Ovary (tissue), 10 donors: ENCODE measurements at places on chromosomes 11 and 22.

DNA sequence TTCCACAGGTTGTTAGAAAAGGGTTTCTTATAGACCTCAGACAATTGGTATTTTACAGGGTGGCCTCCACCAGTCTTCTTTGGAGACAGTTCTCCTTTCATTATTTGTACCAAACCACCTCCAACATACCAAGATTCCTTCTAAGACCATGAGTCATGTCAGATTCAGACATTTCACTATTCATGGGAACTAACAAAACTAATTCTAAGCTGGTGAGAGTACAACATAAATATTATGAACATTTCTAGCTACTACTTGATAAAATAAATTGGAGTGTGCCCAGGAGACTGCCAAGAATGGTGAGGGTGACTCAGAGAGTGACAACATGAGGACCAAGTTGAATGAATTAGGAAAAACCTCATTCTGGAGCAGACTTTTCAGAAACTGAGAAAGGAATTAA is 494.6 kb upstream of the LRRC4C start:
- no peak for DNase-seq

DNA sequence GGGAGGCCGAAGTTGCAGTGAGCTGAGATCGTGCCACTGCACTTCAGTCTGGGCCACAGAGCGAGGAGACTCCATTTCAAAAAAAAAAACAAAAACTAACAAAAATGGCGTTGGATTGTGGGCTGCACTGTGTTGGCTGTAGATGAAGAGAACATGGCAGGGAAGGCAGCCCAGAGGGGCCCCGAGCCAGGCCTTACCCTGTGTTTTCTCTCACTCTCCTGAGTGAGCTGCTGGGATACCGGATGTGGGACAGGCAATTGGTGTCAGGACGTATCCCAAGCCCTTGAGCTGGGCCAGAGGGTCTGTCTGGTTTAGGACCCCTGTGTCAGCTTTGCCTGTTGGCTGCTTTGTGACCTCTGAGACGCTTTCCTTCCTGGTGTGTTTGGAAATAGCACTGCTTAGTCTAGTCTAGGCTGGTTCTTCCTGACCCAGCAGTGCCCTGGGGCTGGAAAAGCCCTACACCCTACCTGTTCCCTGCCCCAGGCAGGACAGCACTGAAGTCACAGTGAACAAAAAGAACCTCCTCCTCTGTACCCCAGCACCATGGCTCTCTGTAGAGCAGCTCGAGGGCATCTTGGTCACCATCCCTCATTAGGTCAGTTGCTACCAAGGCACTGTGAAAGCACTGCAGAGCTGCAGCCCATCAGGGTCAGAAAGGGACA is 17.8 kb downstream of the CHADL start:
- no peak for DNase-seq

GRCh38 chr22:37105154-37105553 is 4.4 kb downstream of the TMPRSS6 start:
- no peak for DNase-seq

- no peak for DNase-seq
Measured at GRCh38 chr11:24324211-24324610, 172.6 kb upstream of the LUZP2 start.

- DNase-seq: no peak
Measured at GRCh38 chr11:60756307-60757032, at the start of gene MS4A15. MS4A15 (plus strand) TSS chr11:60756867; CDS start chr11:60763734, 6,867 bp downstream.

DNA sequence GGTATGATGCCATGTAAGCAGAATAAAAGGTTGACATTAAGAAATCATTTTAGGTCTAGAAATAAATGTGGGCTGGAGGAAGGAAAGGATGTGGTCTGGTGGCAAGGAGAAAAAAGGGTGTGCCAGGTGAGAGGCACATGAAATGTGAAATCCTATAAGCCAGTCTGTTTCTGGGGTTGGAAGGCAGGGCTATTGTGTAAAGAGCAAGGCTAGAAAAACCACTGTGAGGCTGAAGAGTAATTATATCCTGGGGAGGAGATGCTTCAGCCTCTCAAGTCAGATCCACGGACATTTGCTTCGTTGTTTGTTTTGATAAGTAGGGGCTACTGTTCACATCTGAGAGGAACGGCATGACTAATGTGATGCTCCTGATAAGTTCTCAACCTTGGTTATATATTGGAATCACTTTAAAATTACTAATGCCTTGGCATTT is 77.5 kb upstream of the CTSC start:
- no peak for DNase-seq

GRCh38 chr11:130645164-130645842 is 196.9 kb downstream of the ADAMTS15 start:
- DNase-seq: no peak

- no peak for DNase-seq
Measured at GRCh38 chr11:2449548-2450320, 4.9 kb downstream of the KCNQ1 start.

- DNase-seq: no peak
Measured at GRCh38 chr11:120339394-120339890, 3.2 kb downstream of the ARHGEF12 start.

- DNase-seq: no peak
Measured at GRCh38 chr22:28883657-28883916, 215 bp downstream of the ZNRF3 start.

DNA sequence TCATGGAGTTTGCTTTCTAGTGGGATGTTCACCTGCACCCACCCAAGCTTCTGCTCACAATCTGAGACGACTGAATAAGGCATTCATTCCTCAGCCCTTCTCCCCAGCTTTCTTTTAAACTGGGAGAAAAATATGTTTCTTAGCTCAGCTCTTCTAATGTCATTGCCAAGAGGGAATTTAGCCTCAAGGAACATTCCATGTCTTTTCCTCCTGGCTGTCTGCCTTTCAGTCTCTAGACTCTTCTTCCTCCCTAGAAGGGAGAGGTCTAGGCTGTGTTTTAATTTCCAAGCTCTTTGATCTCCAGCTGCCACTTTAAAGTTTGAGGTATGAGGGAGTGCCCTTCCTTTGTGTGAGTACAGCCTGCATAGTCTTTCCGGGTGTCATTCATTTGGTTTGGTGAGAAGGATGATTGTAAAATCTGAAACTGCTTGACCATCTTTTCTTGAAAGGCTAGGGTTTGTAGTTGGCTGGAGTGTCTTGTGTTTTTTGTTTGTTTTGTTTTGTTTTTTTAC is 11.7 kb upstream of the HTATIP2 start:
- no peak for DNase-seq

GRCh38 chr11:115657586-115657985 is 153.4 kb upstream of the CADM1 start:
- DNase-seq: no peak

DNA sequence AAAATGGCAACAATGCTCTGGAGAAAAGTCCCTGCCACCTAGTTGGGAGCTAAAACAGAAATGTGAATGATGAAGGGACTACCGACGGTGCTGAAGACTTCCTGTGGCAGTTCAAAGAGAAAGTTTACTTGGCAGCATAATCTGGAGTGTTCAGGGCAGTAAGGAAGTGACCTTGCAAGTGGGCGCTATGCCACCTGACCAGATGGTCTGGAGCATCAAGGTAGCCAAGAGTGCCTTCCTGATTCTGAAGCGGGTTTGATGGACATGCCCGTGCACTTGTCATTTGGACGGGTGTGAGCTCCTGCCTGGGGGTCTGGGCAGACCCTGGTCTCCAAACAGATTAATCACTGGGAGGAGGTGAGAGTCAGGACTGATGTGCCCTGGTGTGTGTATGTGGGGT is 1.8 kb upstream of the SNX19 start:
- no peak for DNase-seq

DNA sequence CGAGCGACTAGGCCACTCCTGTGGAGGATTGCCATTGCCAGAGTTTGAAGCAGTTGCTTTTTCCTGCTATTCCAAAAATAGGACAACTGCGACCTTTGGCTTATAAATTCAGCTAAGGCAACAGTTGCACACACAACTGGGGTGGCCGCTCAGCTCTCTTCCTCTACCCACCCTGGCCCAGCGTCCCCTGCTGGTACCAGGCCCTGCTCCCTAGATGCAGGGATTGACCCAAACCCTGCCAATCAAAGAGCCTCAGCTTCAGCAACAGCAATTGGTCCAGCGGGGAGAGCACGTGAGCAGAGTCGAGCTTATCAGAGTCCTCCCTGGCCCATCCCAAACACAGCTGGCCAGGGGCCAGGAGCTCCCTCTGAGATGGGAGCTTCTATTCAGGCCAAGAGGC is 22.0 kb upstream of the CABP2 start:
- no peak for DNase-seq

- DNase-seq: peak; percentile 36
Measured at GRCh38 chr11:108857382-108857781, 192.5 kb downstream of the DDX10 start.

- DNase-seq: no peak
Measured at GRCh38 chr11:131206671-131207070, 163.7 kb upstream of the NTM start.

DNA sequence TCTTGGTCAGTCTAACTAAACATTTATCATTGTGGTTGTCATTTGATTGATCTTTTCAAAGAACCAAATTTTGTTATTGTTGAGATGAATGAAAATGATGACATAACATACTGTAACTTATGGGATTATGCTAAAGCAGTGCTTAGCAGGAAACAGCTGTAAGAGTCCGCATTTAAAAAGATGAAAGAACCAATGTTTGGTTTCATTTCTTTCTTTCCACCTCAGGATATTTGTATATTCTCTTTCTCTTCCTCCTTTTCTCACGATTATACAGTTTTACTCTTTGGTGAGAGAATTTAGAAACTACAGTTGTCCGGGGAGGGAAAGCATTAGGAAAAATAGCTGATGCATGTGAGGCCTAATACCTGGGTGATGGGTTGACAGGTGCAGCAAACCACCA is 23.1 kb downstream of the PIH1D2 start:
- no peak for DNase-seq

GRCh38 chr22:44075670-44076069 is 51.6 kb downstream of the PARVB start:
- no peak for DNase-seq

DNA sequence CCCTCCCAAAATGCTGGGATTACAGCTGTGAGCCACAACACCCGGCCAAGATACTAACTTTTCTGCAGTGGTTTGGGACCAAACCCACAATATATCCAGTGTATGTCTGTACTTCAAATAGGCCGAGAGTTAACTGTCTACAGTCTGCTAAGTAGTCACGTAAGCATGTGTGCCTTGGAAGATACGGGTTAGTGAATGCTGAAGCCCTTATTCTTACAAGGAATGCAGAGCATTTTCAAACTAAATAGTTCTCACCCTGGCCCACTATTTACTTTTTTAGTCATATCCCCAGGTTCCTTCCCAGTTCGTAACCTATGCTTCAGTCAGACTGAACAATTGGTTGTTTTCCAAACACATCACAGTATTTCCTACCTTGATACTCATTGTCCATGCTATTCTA is 176.0 kb downstream of the WNT11 start:
- DNase-seq: no peak

DNA sequence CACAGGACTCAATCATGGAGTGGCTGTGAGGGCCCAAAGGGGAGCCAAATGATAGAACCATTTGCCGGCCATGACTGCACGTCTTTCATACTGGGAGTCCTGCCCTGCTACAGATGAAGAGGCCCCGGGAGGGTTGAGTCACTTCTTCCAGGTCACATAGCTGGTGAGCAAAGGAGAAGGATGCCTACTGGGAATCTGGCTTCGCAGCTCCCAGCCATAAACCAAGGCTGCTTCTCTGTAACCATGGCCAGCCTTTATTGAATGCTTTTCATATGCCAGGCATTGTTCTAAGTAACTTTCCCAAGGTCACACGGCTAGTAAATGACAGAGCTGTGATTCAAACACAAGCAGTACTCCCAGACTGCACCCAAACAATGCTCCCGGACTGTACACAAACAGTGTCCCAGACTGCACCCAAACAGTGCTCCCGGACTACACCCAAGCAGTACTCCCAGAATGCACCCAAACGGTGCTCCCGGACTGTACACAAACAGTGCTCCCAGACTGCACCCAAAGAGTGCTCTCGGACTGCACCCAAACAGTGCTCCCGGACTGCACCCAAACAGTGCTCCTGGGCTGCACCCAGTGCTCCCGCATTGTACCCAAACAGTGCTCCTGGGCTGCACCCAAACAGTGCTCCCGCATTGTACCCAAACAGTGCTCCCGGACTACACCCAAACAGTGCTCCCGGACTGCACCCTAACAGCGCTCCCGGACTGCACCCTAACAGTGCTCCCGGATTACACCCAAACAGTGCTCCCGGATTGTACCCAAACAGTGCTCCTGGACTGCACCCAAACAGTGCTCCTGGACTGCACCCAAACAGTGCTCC is 89.8 kb downstream of the FBXO7 start:
- DNase-seq: no peak

DNA sequence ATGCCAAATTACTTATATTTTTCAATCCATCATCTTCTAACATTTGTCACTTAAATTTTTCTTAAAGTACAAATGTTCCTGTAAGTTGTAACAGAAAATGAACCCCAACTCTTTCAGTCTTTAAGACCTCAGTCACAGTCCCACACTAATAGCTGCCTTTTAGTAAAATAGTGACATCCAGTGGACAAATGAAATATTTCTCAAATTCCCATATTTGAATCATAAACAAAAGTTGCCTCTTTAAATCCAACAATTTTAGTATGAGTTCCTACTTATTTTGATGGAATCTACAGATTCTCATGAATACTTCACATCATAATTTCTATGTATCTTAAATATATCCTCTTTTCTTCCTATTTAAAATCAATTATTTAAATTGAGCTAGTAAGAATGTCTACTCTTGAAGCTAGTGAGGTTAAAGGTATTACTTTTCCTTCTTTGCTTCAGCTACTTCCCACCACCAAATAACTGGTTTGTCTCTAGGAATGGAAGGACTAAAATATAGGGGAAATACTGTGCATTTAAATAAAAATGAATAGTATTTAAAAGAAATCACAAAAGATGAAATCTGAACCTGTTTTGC is 9.2 kb downstream of the LIN7C start:
- no peak for DNase-seq

- DNase-seq: no peak
Measured at GRCh38 chr11:105224482-105225253, 85.1 kb upstream of the CARD18 start.

DNA sequence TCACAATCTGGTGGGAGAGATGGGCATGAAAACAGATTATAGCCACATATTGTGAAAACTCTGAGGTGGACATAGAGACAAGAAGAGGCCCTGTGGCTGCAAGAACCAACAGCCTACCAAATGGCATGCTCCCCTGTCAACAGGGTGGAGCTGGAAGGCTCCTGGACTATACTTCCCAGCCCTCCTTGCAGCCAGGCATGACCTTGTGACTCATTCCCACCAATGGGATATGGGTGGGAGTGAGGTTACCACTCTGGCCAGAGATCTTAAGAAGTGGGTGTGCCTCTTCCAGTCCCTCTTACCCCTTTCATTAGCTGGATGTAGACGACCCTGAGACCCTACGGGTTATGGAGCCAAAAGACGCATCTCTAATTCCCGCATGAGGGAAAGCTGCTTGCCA is 126.4 kb upstream of the ZBED5 start:
- DNase-seq: no peak

GRCh38 chr11:125165111-125165842 is 726 bp downstream of the PKNOX2 start:
- DNase-seq: peak; percentile 59

DNA sequence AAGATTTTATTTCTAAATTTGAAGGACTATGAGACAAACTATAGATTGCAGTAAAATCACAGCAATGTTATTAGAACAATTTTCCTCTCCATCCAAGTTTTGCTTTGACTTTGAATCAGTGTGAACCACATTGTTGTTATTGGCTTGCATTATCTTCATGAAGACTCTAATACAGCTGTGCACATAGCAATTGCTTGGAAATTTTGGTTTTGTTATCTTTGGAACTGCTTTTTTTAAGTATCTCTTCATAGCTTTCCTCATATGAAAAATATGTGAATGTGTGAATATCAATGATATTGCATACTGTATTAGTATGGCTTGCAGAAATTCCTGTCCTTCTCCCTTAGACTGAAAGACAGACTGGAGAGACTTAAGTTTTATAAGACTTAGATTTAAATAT is 666.6 kb downstream of the LUZP2 start:
- DNase-seq: no peak
